ENCODE measurements at places on chromosomes 4 and X.

GRCh38 chrX:42432552-42432951 lies 345.4 kb downstream of the PPP1R2C start:
- DNase-seq: no peak
- peaks cover 13% of the 10 kb centered on the region for H3K4me1 ChIP-seq

DNA sequence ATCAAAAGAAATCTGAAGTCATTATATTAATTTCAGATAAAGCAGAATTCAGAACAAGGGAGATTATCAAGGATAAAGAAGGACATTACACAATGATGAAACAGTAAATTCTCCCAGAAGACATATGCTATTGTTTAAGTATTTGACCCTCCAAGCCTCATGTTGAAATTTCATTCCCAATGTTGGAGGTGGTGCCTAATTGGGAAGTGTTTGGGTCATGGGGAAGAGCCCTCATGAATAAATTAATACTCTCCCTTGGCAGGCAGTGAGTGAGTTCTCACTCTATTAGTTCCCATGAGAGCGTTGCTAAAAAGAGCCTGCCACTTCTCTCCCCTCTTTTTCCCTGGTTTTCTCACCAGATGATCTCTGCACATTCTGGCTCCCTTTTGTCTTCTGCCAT lies 249.9 kb upstream of the GRIA3 start:
- no peak overlapping the region for H3K4me3 ChIP-seq
- H3K27ac ChIP-seq: no peak overlapping the region
- no peak for DNase-seq
- H3K27me3 ChIP-seq: no peaks in the 10 kb centered on the region
- no peaks in the 10 kb centered on the region for H3K4me1 ChIP-seq

- H3K4me1 ChIP-seq: no peaks in the 10 kb centered on the region
- H3K36me3 ChIP-seq: no peaks in the 10 kb centered on the region
- no peak overlapping the region for H3K4me3 ChIP-seq
- no peak for DNase-seq
These were observed 73.7 kb upstream of the SLC25A43 start for GRCh38 chrX:119325456-119325855.

DNA sequence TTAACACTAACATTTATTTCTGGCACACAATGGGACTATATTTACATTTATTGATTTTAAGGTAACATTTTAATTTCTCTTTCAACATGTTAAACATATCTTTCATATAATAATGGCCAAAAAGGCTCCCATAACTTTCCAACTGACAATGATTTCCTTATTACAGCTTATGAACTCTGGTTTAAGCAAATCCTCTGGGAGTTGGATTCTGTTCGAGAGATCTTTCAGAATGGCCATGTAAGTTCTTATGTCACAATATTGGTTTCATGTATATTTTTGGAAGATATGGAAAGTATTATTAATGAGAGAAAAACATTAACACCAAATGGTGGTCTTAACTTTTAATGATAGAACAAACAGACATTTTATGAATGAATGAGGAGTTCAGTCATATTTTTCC lies 4.1 kb downstream of the TDO2 start:
- no peaks in the 10 kb centered on the region for H3K36me3 ChIP-seq
- no peak overlapping the region for H3K27ac ChIP-seq
- no peak for DNase-seq
- H3K27me3 ChIP-seq: no peaks in the 10 kb centered on the region
- H3K4me1 ChIP-seq: peaks cover 7% of the 10 kb centered on the region

- H3K36me3 ChIP-seq: no peaks in the 10 kb centered on the region
- H3K27ac ChIP-seq: no peak overlapping the region
- H3K4me3 ChIP-seq: no peak overlapping the region
- peaks cover 17% of the 10 kb centered on the region for H3K27me3 ChIP-seq
- no peak for DNase-seq
- H3K4me1 ChIP-seq: no peaks in the 10 kb centered on the region
These were observed 204.5 kb upstream of the PSAPL1 start for GRCh38 chr4:7638984-7639789.

DNA sequence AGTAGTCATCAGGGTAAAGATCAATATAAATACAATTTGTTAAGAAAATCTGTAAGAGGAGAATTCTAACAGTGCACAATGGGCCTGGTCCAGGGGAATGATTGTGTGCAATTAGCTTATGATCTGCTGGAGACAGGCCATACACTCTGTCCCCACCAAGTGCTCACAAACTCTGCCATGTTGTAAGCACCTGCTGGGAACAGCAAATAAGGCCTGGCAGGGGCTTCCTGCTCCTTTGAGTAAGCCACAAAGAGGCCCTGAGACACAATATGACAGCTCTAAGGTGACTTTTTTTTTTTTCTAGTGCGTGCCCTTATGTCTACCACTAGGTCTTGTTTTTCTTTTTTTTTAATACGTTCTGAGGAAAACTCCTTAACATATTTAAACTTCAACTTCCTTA lies 866.3 kb upstream of the PCDH7 start:
- DNase-seq: no peak
- H3K4me1 ChIP-seq: no peaks in the 10 kb centered on the region
- H3K27me3 ChIP-seq: no peaks in the 10 kb centered on the region
- no peaks in the 10 kb centered on the region for H3K36me3 ChIP-seq
- no peak overlapping the region for H3K27ac ChIP-seq

DNA sequence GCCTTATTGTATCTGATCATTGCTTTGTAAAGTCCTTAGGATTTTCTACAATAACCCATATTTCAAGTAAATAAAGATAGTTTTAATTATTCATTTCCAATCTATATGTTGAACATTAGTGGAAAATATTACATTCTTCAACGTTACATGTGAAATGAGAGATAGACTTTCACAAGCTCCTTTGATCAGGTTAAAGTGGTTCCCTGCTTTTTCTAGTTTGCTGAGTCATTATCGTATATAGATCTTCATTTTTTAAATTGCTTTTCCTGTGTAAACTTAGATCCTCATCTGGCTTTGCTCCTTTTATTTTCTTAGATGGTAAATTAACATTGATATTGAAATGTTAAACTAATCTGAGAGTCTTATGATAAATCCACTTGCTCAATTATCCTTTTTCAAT lies 599.0 kb downstream of the TRAM1L1 start:
- H3K4me1 ChIP-seq: no peaks in the 10 kb centered on the region
- DNase-seq: no peak

DNA sequence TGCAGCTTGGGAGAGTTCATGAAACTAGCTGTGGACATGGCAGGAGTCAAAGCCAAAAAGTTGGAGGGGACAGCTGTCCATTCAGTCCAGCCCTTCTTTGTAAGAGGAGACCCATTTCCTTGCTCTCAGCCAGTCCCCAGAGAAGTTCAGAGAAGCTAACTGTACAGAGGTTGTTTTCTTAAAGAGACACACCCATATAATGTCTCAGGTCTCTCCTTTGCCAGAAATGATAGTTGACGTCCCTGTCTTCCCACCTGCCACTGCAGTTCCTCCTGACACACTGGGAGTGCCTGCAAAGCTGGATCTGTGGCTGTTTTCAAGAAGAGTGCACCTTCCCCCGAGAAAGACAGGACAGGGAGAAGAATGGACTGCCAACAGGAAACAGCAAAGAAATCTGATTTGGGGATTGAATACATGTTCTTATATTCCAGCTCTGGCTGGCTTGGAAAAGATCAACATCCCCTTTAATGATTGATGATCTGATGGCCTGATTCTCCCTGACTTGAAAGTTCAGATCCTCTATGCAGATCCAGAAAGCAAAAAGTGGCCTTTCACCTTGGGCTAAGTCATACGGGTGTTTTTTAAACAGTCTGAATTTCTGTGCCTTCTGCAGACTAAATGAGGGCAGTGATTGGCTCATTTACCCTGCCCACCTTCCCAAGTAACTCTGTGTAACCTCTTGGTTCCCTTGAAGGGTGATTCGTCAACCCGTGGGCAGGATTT lies 87.2 kb downstream of the MAOA start:
- DNase-seq: no peak
- H3K27ac ChIP-seq: no peak overlapping the region
- no peaks in the 10 kb centered on the region for H3K27me3 ChIP-seq
